ENCODE measurements at places on chromosomes 2 and 18.
A peak's percentile ranks its signal among the peaks of the same experiment; 100 is the strongest.

DNA sequence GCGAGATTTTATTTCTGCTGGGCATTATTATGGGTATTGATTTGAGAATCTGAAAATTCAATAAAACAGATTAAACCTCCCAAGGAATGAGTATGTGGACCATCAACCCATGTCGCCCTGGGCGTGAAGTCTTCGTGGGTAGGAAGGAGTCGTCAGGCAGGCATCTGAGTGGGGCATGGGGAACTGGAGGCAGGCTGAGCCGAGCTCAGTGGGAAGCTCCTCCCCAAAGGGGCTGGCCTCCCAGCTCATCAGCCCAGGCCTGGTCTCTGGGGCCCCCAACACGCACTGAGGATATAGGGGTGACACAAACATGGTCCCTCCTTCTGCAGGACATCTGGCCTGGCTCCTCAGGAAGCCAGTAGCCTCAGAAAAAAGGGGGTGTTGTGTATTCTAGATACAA is 265.2 kb downstream of the TFCP2L1 start:
- peak; percentile 46 for DNase-seq

GRCh38 chr2:88253375-88253774 is 83.2 kb downstream of the THNSL2 start:
- DNase-seq: no peak

DNA sequence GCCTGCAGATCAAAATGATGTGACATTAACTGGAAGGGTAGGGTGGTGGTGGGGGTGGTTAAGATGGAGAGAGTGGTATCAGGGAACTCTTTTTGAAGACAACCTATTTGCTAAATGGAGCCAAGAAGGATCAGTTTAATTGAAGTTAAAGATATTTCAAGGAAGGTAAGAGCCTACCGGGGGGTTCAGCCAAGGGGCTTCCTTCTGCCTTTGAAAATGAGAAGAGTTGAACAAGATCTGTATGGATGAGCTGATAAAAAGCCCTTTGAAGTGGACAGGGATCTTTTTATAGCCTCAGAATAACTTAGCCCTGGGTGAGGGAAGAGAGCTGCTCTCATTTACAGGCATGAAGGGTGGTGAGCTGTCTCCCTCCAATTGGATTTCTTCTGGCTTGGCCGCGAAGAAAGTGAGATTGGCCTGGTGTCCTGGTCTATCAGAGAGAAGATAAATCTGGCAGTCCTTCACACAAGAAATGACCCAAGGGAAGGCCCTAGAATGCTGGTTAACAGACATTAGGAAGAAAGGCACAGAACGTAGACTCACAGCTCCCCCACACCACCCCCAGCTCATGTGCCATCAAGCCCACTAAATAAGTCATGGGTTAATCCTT is 439.8 kb downstream of the TNS1 start:
- no peak for DNase-seq

- DNase-seq: no peak
Measured at GRCh38 chr18:58666176-58666575, 5.1 kb upstream of the MALT1 start.

DNA sequence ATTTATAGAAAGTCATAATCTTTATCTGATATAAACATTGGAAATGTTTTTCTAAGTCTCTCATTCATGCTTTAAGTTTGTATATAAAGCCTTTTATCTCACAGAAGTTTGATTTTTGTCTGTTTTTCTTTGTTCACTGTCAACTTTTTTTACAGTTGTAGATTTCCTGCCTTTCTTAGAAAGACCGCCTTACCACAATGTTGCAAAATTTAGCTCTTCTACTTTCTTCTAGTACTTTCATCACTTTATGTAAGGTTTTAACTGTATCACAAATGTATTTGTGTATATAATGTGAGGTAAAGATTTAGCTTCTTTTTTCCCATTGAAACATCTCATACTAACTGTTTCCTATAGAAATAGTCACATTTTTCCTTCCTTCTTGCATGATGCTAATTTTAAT is 136.1 kb downstream of the DNAH6 start:
- DNase-seq: no peak

- no peak for DNase-seq
Measured at GRCh38 chr2:221444106-221444505, 128.0 kb downstream of the EPHA4 start.

DNA sequence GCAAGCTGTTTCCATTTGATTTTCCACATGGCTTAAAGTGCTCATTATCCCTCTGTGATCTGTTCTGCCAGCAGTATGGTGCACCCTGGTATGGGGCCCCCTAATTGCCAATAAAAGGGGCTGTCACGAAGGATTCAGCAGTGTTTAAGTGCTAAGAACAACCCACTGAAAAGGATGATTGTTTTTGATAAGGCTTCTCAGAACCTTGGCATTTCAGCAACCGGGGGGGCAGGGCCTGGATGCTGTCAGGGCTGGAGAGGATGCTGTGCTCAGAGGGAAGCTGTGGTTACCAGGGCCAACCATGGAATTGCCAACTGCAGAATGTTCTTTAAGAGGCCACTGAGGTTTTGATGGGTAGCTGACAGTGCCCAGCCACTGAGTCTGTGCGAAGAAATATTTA is 117.8 kb downstream of the CTIF start:
- DNase-seq: peak; percentile 84

GRCh38 chr2:121135168-121135853 is 149.7 kb downstream of the TFCP2L1 start:
- DNase-seq: no peak

- DNase-seq: no peak
Measured at GRCh38 chr2:235171550-235172031, 219.8 kb downstream of the SH3BP4 start.

- DNase-seq: no peak
Measured at GRCh38 chr2:109537565-109538222, 76.1 kb downstream of the SEPTIN10 start.

- peak; percentile 11 for DNase-seq
Measured at GRCh38 chr2:34123996-34124785, 525.1 kb upstream of the FAM98A start.

- DNase-seq: no peak
Measured at GRCh38 chr18:68793951-68794350, 3.9 kb upstream of the CCDC102B start.

GRCh38 chr2:183532514-183532913 is 408.3 kb downstream of the NUP35 start:
- DNase-seq: no peak

DNA sequence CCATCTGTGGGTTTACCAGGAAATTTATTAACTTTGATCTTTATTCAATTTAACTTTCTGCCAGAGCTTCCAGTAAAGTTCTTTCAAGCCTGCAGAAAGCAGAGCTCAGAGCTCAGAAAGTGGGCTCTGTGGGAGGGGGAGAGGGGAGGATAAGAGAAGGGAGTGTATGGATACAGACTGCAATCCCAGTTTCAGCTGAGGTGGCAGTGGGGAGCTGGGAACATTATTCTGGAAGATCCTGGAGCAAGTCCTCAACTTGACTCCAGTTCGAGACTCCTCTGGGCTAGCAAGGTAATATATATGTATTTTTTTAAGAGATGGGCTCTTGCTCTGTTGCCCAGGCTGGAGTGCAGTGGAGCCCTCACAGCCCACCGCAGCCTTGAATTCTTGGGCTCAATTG is 108.9 kb upstream of the NABP1 start:
- DNase-seq: no peak

DNA sequence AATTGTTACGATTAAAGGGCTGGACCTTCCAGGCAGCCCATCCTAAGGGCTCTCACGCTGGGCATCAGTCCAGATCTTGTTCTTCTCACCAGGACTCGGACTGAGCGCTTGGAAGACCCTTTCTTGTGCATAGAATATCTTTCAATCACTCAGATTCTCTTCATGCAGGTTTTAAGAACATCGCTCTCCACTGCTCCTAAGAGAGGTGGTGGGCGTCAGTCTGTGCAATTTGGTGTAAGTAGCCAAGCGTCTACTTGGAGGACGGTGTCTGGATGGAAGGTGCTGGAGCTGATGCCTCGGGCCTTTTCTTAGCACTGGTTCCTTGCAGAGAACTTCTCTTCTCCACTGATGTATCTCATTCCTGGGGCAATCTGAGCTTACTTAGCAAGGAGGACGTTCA is 68.7 kb downstream of the ASB1 start:
- no peak for DNase-seq

DNA sequence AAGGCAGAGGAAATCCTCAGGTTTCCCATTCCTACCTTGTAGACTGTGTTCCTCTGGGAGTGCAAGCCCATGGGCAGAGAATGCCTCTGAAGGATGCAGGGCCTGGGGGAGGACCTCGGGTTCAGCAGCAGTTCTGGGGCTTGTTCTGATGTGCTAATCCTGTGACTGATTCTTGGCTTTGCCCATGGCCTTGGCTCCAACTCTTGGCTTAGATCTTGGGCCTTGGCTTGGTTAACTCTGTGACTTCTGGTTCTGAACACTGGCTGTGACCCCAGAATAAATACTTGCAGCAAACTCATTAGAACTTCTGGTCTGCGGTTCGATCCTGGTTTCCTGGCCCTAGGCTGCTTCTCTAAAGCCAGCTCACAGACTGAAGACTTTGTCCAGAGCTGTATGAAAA is 366.9 kb upstream of the ZEB2 start:
- no peak for DNase-seq

GRCh38 chr2:173221937-173222594 is 132.6 kb upstream of the CDCA7 start:
- no peak for DNase-seq

DNA sequence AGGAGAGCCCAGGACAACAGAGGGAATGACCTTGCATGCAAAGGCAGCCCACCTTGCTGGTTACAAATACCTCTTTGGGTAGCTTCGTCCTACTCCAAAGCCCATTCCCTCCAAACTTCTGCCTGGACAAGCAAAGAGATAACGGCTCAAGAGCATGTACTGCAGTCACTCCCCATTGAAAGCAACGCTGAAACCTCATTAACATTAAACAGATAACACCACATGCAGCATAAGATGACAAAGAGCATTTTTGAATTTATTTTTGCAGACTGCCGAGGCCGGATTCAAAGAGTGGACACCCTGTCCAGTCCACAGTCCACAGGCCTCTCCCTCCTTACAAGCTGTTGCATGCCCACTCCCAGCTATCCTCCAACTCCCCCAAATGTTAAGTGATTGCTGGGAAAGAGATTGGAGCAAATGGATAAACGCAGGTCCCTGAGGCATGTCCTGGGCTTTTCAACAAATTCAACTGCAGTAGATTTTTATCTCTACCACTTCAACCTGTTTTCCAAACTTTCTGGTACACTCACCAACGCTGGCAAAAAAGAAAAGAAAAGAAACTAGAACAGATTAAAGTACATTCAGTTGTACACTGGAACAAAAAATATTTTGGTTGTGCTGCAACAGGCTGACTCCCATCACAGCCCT is 40.1 kb downstream of the MREG start:
- DNase-seq: no peak

DNA sequence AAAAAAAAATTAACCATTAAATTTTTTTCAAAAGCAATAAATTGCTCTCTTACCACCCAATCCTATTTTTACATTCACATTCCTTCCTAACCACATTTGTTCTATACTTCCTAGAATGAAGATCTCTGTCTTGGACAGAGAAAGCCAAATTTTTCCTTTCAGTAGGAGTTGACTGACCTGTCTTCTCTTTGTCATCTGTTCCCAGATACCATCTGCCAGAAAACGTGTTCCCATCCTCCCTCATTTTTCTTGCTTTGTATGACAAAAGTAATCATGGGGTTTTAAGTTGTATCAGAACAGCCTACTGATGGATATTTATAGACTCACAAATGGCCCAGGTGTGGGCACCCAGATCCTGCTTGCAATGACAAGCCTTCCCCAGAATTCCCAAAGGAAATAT is 182.1 kb downstream of the CYP26B1 start:
- no peak for DNase-seq

DNA sequence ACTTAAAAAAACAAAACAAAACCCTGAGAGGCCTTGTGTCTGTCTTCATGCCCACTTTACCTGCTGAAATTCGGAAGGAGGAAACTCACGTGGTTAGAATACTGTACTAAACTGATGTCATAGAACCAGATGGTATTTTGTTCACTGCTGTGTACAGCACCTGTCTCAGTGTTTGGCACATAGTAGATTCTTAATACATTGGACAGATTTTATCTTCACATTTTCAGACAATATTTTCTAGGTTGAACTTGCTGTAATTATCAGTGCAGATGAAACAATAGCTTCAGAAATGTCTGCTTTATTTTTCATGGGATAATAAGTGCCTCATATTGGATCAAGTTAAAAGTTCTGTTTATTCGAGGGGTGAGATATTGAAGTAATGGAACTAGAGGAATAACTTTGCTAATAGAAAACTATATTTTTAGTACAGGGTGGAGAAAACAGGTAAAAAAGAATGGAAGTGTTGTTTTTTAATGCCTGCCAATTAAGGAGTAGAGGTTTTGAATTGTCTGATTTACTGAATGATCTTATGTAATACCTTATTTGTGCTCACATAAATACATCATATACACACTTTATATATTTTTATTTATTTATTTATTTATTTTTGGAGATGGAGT is 23.7 kb downstream of the DDX1 start:
- DNase-seq: no peak

GRCh38 chr2:156322051-156322685 is 10.4 kb downstream of the NR4A2 start:
- peak; percentile 81 for DNase-seq

DNA sequence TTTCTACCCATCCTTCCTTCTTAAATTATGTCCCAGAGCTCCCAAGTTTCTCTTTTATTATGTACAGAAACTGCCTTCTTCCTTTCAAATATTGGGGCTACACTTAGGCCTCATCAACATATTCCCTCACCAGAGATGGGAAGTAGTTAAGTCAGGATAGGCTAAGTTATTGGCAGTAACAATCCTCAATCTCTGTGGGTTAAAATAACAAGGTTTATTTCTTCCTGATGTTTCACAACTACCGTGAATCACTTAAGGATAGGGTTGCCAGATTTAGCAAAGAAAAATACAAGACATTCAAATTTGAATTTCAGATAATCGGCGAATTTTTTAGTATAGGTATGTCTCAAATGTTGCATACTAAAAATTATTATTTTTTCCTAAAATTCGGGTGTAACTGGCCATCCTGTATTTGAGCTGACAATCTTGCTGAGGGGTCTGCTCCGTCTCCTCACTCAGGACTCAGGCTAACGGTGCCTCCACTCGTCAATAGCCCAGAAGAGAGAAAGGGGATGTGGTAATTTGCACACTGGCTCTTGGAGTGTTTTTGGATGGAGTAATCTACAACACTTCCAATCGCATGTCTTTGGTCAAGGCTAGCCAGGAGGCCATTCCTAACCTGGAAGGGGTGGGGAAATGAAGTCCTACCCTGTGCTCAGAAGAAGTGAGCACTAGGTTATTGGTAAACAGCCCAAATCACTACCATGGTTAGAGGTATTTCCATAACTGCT is 91.7 kb downstream of the ACTR3 start:
- no peak for DNase-seq

GRCh38 chr18:3452750-3453539 is 3.0 kb downstream of the TGIF1 start:
- DNase-seq: no peak

Data from retina (tissue), 1 donor.